ENCODE measurements at places on chromosomes 5 and 9.

DNA sequence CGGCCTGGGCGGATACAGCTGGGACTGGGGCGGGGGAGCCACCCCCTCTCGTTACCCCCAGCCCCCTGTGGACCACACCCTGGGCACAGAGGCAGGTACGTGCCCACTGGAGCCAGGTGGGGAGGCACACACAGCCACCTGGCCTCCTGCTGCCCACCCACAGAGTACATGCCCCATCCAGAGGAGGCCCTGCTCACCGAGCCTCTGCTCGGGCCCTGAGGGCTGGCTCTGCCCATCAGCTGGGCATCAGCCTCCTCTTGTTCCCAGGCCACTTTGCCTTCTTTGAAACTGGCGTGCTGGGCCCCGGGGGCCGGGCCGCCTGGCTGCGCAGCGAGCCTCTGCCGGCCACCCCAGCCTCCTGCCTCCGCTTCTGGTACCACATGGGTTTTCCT lies 6.3 kb downstream of the MAMDC4 start:
- no peak for DNase-seq

- DNase-seq, result no peak
Observed at GRCh38 chr5:174292348-174292747, 246.8 kb downstream of the NSG2 start.

DNA sequence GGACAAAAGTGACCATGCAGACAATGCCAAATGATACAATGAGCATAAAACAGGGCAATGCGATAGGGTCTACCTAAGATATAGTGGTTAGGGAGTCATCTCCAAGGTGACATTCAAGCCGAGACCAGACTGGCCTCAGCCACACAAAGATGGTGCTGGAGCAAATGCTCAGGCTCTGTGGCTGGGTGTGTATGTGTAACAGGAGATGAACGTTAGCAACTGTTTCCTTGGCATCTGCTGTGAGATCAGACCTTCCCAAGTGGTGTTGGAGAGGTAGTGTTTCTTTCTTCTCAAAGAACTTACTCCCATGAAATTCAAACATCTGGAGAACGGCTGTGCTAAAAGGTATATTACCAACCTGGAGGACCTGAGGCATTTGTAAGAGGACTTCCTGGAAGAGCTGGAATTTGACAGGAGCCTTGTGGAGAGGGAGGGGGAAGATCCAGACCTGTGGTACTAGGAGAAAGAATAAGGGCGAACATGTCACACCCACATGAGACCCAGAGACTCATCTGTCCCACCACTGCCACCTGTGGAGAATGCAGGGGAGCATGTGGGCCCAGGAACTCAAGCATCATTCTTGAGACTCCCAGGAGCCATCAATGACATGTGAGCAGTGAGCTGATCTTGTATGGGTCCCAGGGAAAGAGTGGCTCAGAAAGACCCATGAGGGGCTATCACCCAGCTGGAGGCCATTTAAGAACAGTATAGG lies 21.4 kb upstream of the ANXA6 start:
- no peak for DNase-seq

DNA sequence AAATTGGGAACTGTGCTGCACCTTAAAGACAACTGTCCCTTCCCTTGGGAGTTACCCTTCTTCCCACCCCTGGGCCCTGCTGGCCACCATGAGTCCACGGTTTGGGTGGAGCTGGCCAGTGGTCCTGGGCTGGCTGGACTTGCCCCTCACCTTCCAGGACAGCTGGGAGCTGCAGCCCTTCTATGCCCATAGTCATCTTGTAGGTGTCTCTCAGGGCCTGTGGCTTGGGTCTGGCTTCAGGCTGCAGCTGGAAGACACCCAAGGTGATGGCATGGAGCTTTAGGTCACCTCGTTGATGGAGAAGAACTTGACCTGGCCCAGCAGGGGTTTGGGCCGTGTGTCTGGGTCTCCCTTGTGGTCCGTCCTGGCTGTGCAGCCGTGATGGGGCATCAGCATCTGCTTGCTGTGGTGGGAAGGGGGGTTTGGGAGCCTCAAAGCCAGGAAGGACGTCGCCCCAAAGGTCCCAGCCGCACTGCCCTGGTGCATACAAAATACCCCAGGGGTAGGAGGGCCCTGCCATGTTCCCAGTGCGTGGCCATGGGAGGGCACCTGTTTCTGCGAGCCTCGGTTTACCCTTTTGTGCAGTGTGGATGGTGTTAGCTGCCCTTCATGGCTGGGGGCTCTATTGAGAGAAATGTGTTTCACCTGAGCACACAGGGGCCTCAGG lies 8.9 kb downstream of the WNK2 start:
- no peak for DNase-seq

- DNase-seq, result no peak
Observed at GRCh38 chr9:132267660-132268059, 87.1 kb downstream of the SETX start.

DNA sequence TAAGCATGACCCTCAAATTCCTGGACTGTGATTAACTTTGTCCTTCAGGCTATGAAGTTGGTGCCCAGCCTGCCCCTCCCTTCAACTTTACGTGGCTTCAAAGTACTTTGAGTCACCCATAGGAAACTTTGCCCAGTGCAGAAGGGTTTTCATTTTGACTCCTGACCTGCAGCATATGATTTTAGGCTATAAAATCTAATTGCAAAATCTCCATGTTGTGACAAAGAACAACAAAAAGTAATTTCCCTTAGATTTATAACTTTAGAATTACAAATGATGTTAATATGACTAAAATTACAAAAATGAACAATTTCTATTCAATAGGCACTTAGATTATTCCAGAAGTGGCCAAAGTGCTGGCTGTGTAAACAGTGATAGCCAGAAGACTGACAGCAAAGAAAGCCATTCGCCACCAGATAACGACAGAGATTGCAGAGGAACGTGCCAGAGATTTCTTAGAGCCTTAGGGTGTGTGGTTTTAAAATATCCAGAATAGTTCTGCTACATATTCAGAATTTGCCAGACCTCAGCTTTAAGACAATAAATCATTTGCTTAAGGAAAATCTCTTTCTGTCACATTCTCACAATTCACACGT lies 197.4 kb downstream of the SEMA5A start:
- DNase-seq, result no peak

DNA sequence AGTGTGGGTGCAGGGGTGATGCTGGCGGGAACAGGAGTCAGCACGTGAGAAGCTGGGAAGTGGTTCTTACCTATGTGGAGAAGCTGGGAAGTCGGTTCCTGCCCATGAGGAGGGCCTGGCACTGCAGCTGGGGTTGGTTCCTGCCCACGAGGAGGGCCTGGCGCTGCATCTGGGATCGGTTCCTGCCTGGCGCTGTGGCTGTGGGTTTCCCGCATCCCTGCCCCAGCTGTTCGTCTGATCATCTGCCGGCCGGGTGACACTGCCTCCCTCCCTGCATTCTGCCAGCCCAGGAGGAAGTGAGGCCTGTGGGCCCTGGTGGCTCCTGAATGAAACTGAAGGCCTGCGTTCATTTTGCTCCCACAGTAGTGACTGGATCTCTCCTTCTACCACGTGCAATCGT lies 5.1 kb downstream of the OBP2A start:
- DNase-seq, result no peak

- DNase-seq, result no peak
Observed at GRCh38 chr5:151212406-151212798, 11.5 kb downstream of the CCDC69 start.

DNA sequence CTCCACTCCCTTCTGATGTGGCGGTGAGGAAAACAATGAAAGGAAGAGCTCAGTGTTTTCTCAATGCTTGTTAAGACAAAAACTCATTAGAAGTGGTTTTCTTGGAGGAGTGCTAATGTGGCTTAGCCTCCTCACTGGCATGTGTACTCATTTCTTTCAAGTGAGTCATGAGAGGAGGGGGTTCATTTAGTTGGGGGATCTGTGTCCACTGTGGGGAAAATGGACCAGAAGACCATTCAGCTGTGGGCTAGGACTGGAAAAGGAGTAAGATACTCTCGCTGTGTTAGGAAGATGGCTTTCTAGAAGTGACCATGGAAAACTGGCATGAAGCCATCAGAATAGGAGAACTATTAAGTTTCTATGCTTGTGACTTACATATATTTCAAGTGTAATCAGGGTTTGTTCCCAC lies 23.5 kb downstream of the KLF9 start:
- no peak for DNase-seq

DNA sequence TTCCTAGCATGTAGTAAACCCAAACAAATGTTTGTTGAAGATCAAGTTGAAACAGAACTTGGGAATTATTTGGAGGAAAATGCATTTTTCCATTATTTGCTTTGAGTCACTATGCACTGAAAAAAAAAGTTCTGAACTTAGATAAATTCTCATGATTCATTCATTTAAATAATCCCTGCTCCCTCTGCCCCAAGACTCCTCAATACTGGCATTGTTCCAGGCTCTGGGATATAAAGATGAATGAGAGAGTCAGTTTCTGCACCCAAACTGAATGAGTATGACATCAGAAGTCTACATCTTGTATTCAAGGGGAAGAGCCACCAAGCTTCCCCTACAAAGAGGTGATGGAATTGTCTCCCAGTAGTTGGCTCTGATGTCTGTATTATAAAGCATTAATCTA lies 123.9 kb downstream of the SEC61B start:
- no peak for DNase-seq

- DNase-seq, result peak; percentile 77
Observed at GRCh38 chr5:173573126-173573960, 43.1 kb downstream of the BOD1 start.

DNA sequence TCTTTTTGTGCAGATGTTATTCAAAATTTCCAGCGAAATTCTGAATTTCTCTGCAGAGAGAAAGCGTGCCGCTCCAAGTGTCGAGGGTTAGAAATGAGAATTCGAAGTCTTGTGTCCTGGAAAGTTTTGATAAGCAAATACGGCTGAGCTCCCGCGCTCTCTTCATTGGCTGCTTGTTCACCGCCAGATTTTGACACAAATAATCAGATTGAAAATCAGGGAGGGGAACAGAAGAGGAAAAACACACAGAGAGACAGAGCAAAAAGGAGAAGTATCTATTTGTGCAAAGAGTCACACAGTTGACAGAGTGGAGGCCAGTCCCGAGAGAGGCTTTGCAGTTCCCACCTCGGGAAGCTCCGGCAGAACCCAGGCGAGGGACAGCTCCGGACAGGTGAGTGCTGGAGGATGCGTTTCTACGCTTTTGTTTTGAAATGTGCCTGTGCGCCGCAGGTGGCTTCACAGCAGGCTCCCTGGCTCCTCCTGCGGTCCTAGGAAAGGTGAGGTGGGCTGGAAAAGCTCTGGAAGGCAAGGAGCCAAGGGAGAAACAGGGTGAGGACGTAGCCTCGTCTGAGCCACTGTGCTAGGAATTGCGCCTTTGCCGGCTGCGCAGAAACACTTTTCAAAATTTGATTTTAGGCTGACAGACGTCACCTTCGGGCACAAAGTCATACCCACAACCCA lies at the start of gene GFI1B:
Gene GFI1B (plus strand): TSS at position 244 of the 681 bp plus-strand sequence. CDS start 7,985 bp downstream, outside the sequence.
- no peak for DNase-seq

GRCh38 chr9:16705111-16705604 lies 165.3 kb downstream of the BNC2 start:
- no peak for DNase-seq

DNA sequence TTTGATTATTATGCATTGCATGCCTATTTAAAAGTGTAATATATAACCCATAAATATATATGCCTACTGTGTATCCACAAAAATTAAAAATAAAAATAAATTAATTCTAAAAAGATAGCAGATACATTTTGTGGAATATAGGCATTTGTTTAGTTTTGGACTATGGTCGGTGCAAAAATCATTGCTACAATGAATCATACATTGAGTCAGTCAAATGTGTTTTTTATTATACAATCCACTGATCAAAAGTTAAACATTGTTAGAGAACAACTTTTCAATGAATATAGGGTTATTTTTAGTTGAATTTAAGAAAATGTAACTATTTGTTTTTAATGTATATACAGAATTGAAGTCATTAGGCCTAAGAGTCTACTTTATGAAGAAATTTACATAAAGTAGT lies 885.9 kb downstream of the EFNA5 start:
- DNase-seq, result no peak

GRCh38 chr5:445591-445990 lies 2.6 kb downstream of the EXOC3 start:
- DNase-seq, result no peak

- no peak for DNase-seq
Observed at GRCh38 chr5:61281686-61282085, 50.4 kb upstream of the ZSWIM6 start.

DNA sequence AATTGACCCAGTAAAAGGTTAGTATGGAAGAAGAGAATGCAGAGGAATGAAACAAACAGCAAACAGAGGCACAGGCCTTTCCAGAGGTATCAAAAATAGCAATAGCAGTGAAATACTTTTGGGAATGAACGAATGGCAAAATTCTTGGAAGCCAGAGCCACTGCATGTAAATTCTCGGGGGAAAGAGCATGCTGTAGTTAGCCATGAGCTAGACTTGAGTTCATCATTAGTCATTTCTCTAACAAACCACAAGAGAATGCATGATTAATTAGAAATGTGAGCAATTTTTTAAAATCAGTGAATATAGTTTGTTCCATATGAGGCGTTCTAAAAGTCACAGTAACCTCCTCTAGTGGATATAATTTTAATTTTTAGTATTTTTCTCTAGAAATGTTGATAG lies 170.3 kb upstream of the PRR16 start:
- DNase-seq, result no peak

DNA sequence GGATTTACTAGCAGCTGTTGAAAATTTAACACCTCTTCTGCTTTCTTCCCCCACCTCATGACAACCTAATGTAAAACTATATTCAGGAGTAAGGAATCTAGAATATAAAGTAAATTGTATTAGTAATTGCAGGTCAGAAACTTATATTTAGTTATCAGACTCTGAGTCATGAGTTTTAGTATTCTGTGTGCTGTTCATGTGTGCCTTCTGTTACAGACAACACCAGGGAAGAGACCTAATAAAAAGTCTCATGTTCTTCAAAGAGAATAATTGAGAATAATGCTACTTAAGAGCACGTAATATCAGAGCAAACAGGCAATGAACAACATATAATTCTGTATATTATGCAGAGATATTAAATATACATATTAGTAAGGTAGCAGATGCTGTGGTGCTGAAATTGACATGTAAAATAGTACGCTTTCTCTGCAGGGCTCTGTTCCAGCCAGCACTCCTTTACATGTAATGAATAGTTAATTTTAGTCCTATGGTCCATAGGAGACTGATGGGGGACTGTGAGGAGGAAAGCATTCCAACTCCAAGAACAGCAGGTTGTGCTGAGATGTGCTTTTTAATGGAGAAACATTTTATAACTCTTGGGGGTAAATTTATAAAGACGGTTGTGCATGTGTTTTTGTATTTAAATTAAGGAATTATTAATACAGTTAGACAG lies 106.4 kb downstream of the ZSWIM6 start:
- no peak for DNase-seq

DNA sequence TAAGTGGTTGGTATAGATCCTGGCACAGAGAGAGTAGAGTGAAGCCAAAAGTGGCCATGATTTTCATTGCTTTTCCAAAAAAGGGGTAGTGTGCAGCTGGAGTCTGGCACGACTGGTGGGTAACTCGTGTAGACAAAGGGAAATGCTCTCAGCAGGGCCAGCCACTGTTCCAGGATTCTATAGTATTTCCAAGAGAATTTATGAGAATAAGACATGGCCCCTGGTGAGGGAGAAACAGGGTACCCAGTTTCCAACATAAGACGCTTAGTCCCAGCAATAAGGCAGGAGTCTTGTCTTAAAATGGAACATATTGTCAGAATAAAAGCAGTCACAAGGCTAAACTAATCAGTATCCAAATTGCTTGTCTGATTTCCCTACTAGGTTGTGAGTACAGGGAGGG lies 52.1 kb downstream of the NMUR2 start:
- DNase-seq, result no peak

- DNase-seq, result no peak
Observed at GRCh38 chr5:4857761-4858160, 282.4 kb upstream of the ADAMTS16 start.

GRCh38 chr5:96432216-96433065 lies 607 bp downstream of the PCSK1 start:
- DNase-seq, result no peak

- DNase-seq, result no peak
Observed at GRCh38 chr5:35026941-35027340, 20.8 kb downstream of the AGXT2 start.
